Stimulated activated CD4-positive, alpha-beta T cell treated with anti-CD3 and anti-CD28 coated beads, Interleukin-1b, Interleukin-23, amount 100 ng/mL, for 48 hours (primary cell): ENCODE measurements at places on chromosomes 2 and 18.

- DNase-seq, result no peak
Observed at GRCh38 chr2:155574941-155575340, 757.6 kb downstream of the NR4A2 start.

GRCh38 chr2:55231546-55232083 lies 478 bp downstream of the CLHC1 start:
- no peak for DNase-seq

DNA sequence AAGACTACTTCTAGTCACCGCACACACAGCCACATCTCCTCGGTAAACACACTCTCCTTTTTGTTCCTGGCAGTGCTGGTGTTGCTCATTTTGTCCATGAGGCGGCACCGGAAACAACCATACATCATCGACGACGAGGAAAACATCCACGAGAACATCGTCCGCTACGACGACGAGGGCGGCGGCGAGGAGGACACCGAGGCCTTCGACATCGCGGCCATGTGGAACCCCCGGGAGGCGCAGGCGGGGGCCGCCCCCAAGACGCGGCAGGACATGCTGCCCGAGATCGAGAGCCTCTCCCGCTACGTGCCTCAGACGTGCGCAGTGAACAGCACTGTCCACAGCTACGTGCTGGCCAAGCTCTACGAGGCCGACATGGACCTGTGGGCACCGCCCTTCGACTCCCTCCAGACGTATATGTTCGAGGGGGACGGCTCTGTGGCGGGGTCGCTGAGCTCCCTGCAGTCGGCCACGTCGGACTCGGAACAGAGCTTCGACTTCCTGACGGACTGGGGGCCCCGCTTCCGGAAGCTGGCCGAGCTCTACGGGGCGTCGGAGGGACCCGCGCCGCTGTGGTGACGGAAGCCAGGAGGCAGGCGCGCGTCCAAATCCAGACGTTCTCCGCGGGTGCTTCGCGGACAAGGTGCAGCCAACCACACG lies 221.0 kb downstream of the CDH20 start:
- DNase-seq, result peak; percentile 27

DNA sequence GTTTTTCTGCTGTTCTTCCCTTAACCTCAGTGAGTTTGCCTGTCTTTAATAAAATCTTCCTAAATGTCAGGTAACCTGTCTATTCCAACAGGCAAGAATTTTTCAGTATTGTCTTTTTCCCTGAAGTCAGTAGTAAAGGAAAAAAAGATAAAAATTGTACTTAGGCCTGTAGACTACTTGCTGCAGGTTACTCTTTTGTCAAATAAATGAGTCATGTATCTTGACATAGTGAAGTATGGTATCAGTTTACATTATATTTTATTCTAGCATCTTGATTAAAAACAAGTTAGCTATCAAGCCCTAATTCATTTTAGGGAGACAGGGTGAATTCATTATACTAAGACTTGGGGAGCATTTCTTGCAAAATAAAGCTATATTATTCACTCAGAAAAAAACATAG lies 59.8 kb downstream of the ITGA4 start:
- DNase-seq, result no peak

GRCh38 chr18:46346213-46346612 lies 242.0 kb downstream of the HAUS1 start:
- DNase-seq, result no peak

DNA sequence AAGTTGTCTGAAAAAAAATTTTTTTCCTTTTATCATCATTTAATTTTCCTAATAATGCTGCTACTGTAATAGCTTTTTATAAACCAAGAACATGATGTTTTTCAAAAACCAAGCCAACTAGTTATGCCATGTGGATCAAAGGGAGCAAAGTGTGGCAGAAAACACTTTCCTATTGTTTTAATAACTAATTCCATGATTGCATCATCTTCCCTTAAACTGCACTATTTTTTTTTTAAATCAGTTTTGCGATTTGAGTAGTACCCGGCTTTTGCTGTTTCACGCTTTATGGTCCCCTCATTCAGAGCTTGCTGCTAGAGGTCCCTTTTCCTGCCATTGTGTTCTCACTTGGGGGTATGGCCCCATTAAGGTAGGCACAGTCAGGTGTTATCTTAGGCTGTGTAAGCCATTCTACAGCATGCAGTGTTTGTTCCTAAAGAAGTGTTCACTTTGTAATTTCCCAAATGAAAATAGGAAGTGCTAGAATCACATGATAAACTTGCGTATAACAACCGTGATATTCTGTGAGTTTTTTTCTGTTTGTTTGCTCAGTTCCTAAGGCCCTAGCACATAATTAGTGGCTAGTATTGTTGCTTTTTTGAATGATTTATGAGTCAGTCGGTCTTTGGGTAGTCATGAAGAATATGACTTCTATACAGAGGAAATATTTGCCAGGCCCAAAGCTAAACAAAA lies 225.8 kb downstream of the PTGR3 start:
- no peak for DNase-seq

DNA sequence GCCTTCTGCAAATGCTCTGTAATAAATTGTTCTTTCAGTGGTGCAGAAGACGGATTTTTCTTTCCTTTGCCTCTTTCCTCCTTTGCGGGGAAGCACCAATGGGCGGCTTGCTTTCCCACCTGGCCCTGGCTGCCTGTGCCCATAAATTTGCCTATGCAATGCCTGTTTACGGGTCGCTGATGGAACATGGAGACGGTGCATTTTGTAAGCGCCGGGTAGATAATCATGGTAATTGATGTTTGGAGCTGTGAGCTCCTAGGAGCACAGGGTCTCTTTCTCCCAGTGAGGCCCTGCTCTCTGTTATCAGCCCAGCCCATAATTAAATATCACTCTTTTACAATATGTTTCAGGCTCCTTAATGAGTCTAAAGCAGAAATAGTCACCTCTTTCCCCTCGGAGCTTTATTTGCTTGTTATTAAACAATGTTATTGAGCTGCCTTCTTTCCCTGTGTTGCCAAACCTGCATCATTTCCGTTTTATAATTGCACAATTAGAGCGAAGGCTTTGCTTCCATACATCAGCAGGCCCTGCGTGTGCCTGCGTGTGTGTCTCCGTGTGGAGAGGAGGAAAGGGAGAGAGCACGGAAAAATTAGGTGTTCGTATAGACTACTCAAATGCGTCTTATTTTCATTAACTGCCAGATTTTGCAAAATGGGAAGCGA lies 437.4 kb upstream of the POU3F3 start:
- no peak for DNase-seq

- no peak for DNase-seq
Observed at GRCh38 chr2:150612957-150613710, 125.7 kb upstream of the RND3 start.

DNA sequence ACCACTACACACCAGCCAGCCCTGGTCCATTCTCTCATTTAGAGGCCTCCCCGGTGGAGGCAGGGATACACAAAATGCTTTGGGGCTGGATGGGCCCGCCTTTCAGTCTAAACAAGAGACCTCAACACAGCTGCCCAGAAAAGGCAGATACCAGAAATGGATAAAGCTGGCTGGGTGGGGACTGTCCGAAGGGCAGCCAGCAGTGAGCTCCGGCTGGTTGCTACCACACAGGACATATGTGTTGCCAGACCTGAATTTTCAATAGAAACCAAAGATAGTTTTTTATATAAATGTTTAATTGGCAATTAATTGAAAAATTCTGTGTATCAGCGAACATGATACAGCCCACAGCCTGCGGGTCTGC lies 1.4 kb downstream of the GPBAR1 start:
- no peak for DNase-seq

GRCh38 chr2:223797037-223797436 lies 40.3 kb downstream of the AP1S3 start:
- no peak for DNase-seq

DNA sequence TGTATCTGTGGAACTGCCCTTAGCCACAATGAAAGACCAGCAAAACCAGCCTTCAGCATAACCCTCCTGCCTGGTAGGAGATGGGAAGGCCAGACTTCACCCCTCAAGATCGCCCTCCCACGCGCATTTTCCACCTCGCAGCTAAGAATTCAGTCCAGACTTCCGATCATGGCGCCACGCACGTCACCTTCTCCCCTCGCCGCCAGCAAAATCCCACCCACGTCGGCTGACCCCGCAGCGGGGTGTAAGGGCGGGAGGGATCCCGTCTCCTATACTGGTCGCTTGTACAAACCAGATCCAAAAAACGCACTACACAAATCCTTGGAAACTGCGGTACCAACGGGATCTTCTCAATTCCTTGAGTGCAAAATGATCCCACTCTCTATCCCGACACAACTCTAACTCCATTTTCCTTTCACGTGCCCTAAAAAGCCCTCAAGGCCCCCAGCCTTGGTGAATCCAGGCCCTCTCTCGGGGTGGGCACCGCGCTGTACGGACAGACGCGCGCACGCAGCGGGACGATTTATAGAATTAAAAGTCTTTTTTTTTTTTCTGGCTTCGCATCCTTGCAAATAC lies 1.0 kb upstream of the BMPR2 start:
- peak; percentile 42 for DNase-seq

GRCh38 chr2:239225371-239225851 lies 175.4 kb downstream of the HDAC4 start:
- no peak for DNase-seq
